ENCODE measurements at places on chromosomes 11 and 22.

GRCh38 chr11:26946257-26946716, 47.6 kb upstream of the FIBIN start:
- no peak for DNase-seq

GRCh38 chr22:19525116-19525660, 978 bp upstream of the CLDN5 start:
- no peak for DNase-seq

- DNase-seq = no peak
Observed at GRCh38 chr11:110986016-110986415, 259.5 kb upstream of the POU2AF2 start.

DNA sequence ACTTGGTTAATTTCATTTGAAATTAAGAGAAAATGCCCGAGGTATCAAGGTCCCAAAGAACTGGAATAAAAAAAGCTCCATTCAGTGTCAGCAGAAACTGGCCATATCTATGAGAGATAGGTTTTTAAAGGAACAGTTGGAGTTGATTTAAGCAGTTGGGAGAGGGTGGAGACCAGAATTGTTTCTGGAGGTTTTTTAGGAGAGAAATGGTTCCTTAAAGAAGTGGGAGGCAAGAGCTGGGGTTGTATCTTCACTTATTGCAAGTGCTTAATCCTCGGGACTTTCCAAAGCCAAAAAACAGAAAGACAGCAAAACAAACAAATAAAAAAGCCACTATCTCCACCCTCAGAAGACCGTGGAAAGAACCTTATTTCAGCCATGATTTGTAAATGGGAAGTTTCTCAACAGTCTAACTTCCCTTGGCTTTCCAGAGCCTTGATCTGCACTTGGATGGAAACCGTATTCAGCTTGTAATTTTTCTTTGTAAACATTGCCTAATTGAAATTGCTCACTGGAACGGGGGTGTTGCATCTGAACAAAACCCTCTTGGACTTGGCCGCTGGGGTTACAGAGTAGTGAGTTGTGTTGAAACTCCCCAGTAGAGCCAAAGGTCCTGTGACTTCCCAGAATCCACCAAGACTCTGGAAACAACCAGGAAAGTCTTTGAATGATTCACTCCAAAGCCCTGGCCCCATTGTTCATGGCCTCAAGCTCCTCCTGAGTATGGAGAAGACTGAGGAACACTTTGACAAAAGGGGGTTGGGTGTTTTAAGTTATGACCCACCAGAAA, 115.6 kb downstream of the SLC1A2 start:
- no peak for DNase-seq

DNA sequence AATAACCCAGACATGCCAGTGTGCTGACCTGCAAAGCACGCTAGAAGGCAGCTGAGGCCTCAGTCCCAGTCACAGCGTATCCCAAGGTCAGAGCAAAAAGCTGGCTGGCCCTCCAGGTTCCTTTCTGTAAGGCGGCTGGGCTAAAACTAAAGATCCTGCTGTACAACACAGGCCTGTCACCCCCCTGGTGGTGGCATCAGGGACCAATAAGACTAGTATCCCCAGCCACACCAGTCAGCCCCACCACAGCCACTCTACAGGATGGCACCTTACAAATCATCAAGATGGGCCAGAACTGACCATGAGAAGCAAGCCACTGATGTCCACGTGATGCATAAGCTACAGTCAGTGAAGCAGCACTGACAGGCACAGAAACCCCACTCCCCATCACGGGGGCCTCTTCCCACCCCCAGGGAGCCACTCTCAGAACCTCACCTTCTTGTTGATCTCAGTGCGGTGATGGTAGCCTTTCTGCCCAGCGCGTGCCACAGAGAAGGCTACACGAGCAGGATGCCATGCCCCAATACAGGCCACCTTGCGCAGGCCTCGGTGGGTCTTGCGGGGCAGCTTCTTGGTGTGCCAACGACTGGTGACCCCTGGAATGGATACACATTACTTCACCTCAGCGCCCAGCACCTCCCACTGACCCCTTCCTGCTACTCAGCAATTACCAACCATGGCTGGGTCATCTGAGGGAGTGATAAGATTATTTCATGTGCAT, 5.0 kb downstream of the RPL3 start:
- no peak for DNase-seq

DNA sequence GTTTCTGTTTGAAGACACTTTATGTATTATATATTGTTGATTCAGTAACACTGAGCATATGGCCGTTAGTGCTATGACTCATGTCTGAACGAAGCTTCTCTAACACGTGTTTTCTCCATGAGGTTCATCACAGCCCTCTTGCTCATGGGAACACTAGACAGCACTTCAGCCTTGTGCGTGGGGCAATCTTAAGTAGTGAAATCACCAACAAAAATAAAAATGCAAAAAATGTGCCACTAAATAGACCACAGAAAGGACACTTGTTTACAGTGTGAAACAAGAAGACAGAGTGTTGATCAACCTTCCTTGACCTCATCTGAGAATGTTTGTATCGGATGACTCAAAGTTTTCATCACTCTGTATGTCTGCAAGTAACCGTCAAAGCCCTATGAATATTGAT, 94.5 kb downstream of the FDX1 start:
- no peak for DNase-seq

DNA sequence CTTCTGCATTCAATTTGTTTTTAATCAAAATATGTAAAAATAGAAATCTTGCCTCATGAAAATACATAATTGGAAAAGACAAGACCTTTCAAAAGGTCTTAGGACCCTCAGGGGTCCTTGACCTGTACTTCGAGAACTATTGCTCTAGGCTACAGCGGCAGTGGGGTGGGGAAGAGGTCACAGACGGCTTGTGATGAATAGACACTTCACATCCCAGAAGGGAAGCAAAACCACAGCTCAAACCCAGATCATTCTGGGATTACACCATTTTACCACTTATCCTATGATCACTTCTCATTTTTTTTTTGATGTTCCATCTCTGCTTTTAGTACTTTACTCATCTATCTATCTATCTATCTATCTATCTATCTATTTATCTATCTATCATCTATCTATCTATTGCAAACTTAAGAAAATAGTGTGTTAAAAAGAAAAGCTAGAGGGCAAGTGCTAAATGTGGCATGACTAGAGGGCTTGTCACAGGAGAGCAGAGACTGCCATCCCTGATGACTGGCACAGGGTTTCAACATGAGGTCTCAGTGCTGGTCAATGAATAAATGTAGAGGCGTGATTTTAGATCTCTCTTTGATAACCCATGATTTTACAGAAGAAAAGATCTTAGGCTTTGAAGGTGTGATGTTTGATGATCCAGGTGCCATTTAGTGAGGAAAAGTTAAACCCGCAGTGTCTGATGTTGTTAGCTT, 37.1 kb downstream of the RNF141 start:
- DNase-seq = no peak

DNA sequence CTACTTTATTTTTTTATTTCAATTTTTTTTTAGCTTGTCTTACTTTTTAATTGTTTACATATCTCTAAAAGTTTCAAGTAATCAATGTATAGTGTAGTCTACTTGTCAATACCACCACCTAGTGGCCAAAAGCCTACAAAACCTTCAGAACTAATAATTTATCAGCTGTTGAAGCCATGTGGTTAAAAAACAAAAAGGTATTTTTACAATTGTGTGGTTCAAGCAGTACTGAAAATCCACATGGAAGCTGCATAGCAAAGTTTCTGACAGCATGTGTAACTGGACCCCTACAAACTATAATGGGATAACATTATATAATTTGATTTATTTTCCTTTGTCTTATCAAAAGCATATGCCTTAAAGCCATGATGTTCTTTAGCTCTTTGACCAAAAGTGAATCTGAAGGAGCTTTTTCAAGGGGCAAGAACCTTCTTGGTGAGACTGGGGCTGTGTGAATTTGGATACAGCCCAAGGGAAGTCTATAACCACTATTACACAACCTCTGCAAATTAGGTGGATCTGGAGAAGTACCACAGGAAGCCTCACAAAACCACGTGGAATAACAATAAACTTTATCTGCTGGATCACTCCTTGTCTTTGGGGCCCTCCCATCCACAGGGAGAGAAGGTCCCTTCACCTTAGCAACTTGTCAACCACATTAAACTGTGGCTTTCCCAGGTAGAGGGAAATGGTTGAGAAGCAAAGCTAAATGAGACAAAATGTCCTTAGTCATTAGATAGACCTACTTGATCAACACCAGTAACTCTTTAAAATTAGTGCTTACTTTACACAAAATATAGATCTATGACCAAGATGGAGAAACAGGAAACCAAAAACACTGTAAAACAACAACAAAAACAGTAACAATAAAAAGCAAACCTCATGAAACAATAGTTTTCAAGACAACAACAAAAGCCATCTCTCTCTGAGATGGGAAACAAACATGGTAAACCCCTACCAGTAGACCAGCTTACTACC, 9.9 kb downstream of the NARS2 start:
- DNase-seq = no peak

DNA sequence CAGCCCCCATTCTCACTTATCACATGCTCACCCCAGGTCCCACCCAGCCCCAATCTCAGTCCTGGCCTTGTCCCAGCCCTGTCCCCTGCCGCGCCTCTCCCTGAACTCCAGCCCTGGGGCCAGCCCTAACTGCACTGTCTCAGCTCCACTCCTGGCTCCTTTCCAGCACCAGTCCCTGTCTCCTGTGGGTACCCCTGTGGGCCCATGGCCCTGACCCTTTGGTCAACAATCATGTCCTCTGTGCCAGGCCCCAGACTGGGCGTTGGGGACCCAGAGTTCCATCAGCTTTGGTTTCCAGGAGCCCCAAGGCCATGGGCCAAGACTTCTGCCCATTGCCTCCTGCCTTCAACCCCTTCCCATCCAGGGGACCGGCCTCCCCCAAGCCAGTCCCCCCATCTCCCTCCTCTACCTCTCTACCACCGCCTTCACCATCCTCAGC, 757 bp downstream of the SPI1 start:
- DNase-seq = no peak
